ENCODE measurements at places on chromosomes 12 and 14. TPM values are rescaled to one million over a fixed set of nuclear protein-coding genes. Genes with fewer than 3 reads are reported as not detected.

The GZMB gene
- total RNA-seq: not detected

The REP15 gene
- not detected for total RNA-seq

The KRT2 gene
- not detected for total RNA-seq

The GALNT9 gene
- not detected for total RNA-seq

The RPS6KA5 gene
- 9.6 TPM for total RNA-seq

The RNASE3 gene
- not detected for total RNA-seq

The ISCA2 gene
- 10.2 TPM for total RNA-seq

The EGLN3 gene
- total RNA-seq: 8.4 TPM

DNA sequence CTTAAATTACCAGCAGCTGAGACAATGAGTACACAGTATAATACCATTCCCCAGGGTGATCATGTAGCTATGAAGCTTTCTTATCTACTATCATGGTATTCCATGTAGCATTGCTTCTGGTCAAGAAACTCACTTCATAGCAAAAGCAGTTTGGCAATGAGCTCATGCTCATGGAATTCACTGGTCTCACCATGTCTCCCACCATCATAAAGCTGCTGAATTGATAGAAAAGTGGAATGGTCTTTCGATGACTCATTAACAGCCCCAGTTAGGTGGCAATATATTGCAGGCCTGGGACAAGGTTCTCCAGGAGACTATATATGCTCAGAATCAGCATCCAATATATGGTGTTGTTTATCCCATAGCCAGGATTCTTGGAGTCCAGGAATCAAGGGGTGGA, 553.7 kb downstream of the FOXG1 start:
- no peaks in the 10 kb centered on the region for H3K27me3 ChIP-seq
- DNase-seq: no peak
- no peak overlapping the region for H3K4me3 ChIP-seq
- no peaks in the 10 kb centered on the region for H3K36me3 ChIP-seq
- H3K27ac ChIP-seq: no peak overlapping the region
- H3K4me1 ChIP-seq: no peaks in the 10 kb centered on the region

GRCh38 chr14:84209031-84209430, 1320.9 kb upstream of the FLRT2 start:
- no peaks in the 10 kb centered on the region for H3K27me3 ChIP-seq
- no peaks in the 10 kb centered on the region for H3K4me1 ChIP-seq
- H3K36me3 ChIP-seq: no peaks in the 10 kb centered on the region
- H3K27ac ChIP-seq: no peak overlapping the region
- DNase-seq: no peak

DNA sequence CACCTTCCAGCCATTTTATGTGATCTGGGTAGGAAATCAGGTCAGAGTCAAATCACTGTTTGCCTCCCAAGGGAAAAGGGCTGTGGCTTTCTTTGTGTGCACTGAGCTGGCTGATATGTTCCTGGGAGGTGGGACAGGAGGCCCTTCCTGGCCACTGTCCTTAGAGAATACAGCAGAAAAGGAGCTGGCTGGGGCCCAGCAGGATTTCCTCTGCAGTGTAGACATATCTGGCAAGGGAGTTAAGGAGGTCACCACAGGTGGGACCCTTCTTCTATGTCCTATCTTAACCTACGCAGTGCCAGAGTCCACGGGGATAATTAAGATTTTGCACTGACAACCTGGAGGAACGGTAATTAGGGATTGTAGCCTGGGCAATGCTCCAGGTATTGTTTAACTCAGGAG, 145.3 kb downstream of the NTF3 start:
- H3K36me3 ChIP-seq: no peaks in the 10 kb centered on the region
- no peak overlapping the region for H3K27ac ChIP-seq
- no peak overlapping the region for H3K4me3 ChIP-seq
- no peaks in the 10 kb centered on the region for H3K4me1 ChIP-seq
- H3K27me3 ChIP-seq: no peaks in the 10 kb centered on the region

- H3K4me1 ChIP-seq: no peaks in the 10 kb centered on the region
- no peak overlapping the region for H3K27ac ChIP-seq
- no peaks in the 10 kb centered on the region for H3K27me3 ChIP-seq
- no peaks in the 10 kb centered on the region for H3K36me3 ChIP-seq
- H3K4me3 ChIP-seq: no peak overlapping the region
Measured at GRCh38 chr14:101101456-101102056, 198.0 kb upstream of the RTL1 start.

- H3K36me3 ChIP-seq: no peaks in the 10 kb centered on the region
- DNase-seq: no peak
- H3K27me3 ChIP-seq: no peaks in the 10 kb centered on the region
Measured at GRCh38 chr12:58765653-58766512, 154.4 kb downstream of the LRIG3 start.

GRCh38 chr12:70468741-70469140, 102.7 kb downstream of the KCNMB4 start:
- H3K36me3 ChIP-seq: no peaks in the 10 kb centered on the region
- no peak overlapping the region for H3K27ac ChIP-seq
- H3K4me3 ChIP-seq: no peak overlapping the region

- H3K4me1 ChIP-seq: no peaks in the 10 kb centered on the region
- no peak overlapping the region for H3K4me3 ChIP-seq
- no peak overlapping the region for H3K27ac ChIP-seq
- no peaks in the 10 kb centered on the region for H3K36me3 ChIP-seq
- DNase-seq: no peak
Measured at GRCh38 chr12:21538061-21538653, 12.1 kb downstream of the SPX start.

DNA sequence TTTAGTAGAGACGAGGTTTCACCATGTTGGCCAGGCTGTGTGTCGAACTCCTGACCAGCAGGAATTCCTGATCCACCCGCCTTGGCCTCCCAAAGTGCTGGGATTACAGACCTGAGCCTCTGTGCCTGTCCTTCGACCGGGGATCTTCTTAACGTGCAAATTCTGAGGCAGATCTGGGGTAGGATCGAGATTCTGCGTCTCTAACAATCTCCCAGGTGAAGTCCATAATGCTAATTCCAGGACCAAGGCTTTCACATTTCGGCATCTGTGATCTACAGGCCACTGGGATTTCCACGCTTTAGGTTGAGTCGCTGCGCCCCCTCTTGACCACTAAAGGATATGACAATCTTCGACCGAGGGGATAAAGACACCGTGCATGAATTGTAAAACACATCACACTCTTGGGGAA, 24.8 kb downstream of the FOS start:
- no peaks in the 10 kb centered on the region for H3K27me3 ChIP-seq
- DNase-seq: peak; percentile 75
- H3K4me3 ChIP-seq: no peak overlapping the region
- peaks cover 12% of the 10 kb centered on the region for H3K4me1 ChIP-seq
- no peaks in the 10 kb centered on the region for H3K36me3 ChIP-seq

DNA sequence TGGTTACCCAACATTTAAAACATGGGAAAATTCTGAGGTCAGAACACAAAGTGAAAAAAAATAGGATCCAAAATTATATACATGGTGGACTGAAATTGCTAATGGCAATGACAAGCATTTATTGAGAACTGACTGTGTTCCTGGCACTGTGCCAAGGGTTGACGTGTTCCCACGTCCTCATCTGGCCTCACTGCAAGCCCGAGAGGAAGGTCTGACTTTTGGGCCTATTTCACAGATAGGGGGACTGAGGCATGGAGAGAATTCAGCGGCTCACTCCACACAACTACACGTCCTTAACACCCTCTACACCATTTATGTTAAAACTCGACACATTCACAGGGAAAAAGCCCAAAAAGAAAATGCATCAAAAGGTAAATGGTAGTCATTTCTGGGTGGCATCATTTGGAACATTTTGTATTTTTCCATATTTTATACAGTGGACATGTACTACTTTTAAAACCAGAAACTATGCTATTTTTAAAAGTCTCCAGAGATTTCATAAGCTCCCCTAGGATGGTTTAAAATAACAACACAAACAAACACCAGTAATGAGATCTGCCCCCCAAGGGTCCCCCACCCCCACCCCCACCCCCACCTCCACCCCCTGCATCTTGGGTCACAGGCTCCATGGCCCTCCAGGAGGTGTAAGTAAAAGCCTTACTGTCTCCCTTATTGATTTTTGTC, 27.7 kb downstream of the CLMN start:
- H3K4me1 ChIP-seq: peaks cover 15% of the 10 kb centered on the region
- peak; percentile 43 for DNase-seq
- no peaks in the 10 kb centered on the region for H3K27me3 ChIP-seq
- H3K27ac ChIP-seq: no peak overlapping the region
- H3K36me3 ChIP-seq: peaks cover 9% of the 10 kb centered on the region

- DNase-seq: peak; percentile 85
- H3K36me3 ChIP-seq: peaks cover 5% of the 10 kb centered on the region
- H3K4me3 ChIP-seq: peak overlapping the region; percentile 77
- peak overlapping the region; percentile 94 for H3K27ac ChIP-seq
Measured at GRCh38 chr12:53051058-53051880, 1.4 kb downstream of the TNS2 start.

DNA sequence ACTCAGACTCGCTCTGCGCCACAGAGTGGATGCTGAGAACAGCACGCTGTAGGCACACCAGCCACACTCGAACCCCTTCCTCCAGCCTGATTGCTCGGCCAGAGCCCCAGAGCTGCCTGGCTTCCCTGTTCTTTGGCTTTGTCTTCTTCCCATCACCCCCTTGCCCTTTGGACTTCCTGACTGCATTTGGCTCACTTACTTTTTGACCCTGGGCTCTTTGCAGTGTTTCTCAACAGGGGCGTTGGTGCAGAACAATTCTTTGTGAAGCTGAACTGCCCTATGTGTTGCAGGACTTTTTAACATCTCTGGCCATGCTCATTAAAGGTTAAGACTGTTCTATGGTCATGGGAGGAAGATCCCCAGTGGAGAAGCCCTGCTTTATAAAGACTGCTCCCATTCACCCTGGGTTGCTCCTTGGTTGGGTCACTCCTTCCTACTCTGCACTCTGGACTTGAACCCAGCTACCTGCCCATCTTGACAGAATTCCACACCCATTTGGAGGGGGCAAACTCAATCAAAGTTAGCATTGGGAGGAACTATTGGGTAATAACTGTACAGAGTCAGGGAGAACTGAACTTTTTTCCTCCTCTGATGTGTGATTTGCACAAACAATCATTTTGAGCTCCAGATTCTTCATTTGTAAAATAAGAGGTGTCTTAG, 127.7 kb upstream of the PLEKHG7 start:
- no peak overlapping the region for H3K4me3 ChIP-seq
- H3K27ac ChIP-seq: no peak overlapping the region
- peaks cover 17% of the 10 kb centered on the region for H3K4me1 ChIP-seq

GRCh38 chr12:62210422-62210821, 49.8 kb upstream of the USP15 start:
- DNase-seq: no peak
- H3K27ac ChIP-seq: no peak overlapping the region
- peaks cover 11% of the 10 kb centered on the region for H3K4me1 ChIP-seq

GRCh38 chr14:60287452-60287851, 38.4 kb downstream of the PPM1A start:
- no peaks in the 10 kb centered on the region for H3K27me3 ChIP-seq
- DNase-seq: no peak
- peaks cover 2% of the 10 kb centered on the region for H3K4me1 ChIP-seq
- H3K27ac ChIP-seq: no peak overlapping the region

GRCh38 chr12:13956060-13956590, 25.3 kb downstream of the GRIN2B start:
- H3K27ac ChIP-seq: peak overlapping the region; percentile 39
- H3K36me3 ChIP-seq: no peaks in the 10 kb centered on the region
- H3K27me3 ChIP-seq: no peaks in the 10 kb centered on the region
- no peak for DNase-seq
- H3K4me1 ChIP-seq: no peaks in the 10 kb centered on the region

DNA sequence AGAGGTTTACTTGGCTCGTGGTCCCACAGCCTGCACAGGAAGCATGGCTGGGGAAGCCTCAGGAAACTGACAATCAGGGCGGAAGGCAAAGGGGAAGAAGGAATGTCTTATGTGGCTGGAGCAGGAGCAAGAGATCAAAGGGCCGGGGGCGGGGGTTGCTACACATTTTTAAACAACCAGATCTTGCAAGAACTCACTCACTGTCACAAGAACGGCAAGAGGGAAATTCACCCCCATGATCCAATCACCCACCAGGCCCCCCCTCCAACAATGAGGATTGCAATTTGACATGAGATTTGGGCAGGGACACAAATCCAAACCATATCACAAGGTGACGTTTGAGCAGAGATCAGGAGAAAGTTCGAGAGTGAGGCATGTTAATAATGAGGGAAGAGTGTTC, 163.7 kb upstream of the RPH3A start:
- no peaks in the 10 kb centered on the region for H3K36me3 ChIP-seq
- H3K27me3 ChIP-seq: no peaks in the 10 kb centered on the region
- no peak for DNase-seq
- no peaks in the 10 kb centered on the region for H3K4me1 ChIP-seq
- H3K4me3 ChIP-seq: no peak overlapping the region

GRCh38 chr14:81436296-81437138, 36.4 kb upstream of the STON2 start:
- DNase-seq: peak; percentile 69
- no peaks in the 10 kb centered on the region for H3K27me3 ChIP-seq
- peak overlapping the region; percentile 60 for H3K4me3 ChIP-seq
- H3K36me3 ChIP-seq: no peaks in the 10 kb centered on the region

- peak; percentile 37 for DNase-seq
- no peaks in the 10 kb centered on the region for H3K4me1 ChIP-seq
- H3K4me3 ChIP-seq: no peak overlapping the region
- no peak overlapping the region for H3K27ac ChIP-seq
Measured at GRCh38 chr12:66035288-66035966, 95.1 kb downstream of the LLPH start.

GRCh38 chr14:93045211-93045674, 70.5 kb downstream of the ITPK1 start:
- DNase-seq: no peak
- H3K4me1 ChIP-seq: peaks cover 100% of the 10 kb centered on the region
- H3K27me3 ChIP-seq: no peaks in the 10 kb centered on the region
- H3K36me3 ChIP-seq: no peaks in the 10 kb centered on the region

DNA sequence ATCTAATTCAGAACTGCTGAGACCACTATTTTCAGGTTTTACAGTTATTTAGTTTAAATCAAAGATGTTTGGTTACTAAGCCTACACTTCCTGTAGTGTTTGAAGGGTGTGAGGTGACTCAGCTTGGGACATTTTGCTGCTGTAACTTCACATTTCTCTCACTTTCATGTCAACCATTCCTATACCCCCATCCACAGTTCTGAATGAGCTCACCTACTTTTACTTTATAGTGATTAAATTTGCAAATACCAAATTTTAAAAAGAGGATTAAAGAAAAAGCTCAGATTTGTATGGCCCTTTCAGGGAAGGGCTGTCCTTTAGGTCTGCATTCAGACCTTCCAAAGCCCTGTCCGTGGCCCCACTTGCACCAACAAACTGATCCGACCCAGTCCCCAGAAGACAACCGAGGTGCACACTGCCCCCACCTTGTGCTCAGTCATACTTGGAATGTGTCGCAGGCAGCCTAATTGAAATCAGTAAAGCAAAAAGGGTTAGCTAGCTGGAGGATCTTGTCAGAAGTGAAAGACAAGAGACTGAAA, 174.4 kb downstream of the MON2 start:
- H3K4me3 ChIP-seq: no peak overlapping the region
- DNase-seq: no peak
- H3K36me3 ChIP-seq: no peaks in the 10 kb centered on the region
- H3K27ac ChIP-seq: no peak overlapping the region
- H3K27me3 ChIP-seq: no peaks in the 10 kb centered on the region

DNA sequence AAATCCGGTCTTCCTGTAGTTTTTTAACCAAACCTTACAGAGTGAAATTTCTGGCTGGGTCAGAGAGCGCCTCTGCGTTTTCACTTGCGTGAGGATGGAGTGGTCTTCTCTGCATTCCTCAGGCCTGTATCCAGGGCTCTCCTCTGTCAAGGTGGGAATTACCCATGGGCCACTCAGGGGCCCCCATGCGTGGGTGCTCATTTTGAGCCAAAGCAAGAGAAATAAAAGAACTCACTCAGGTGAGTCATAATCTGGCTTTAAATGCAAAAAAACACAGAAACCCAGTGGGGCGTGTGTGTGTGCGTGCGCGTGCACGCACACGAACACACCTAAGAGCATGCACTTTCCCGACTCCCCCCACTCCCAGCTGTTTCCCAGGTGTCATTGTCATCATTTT, 104.0 kb upstream of the PWP1 start:
- no peaks in the 10 kb centered on the region for H3K27me3 ChIP-seq
- H3K27ac ChIP-seq: no peak overlapping the region
- H3K36me3 ChIP-seq: no peaks in the 10 kb centered on the region
- peak overlapping the region; percentile 41 for H3K4me3 ChIP-seq
- H3K4me1 ChIP-seq: no peaks in the 10 kb centered on the region

Data from tibial nerve (tissue), 4 donors.